HFFc6 (cell line): ENCODE measurements at places on chromosomes 3 and 15. TPM values are rescaled to one million over a fixed set of nuclear protein-coding genes. Genes with fewer than 3 reads are reported as not detected.

DNA sequence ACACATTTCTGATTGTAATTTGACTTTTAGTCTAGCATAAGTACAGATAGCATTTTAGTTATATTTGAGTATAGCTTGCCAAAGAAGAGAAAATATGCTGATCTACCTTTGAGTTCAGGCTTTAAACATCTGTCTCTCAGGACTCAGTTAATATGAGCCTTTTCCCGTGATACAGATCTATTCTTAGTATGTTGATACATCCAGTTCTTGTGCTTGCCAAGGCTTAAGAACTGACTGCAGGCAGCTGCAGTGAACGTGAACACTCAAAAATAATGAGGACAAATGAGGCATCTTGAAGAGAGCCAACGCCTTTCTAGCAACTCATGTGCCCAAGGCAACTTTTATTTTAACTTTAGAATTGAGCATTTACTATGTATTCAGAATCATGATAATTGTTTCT lies 325.5 kb downstream of the SI start:
- H3K27ac ChIP-seq, result no peak overlapping the region
- H3K36me3 ChIP-seq, result no peaks in the 10 kb centered on the region
- H3K4me1 ChIP-seq, result no peaks in the 10 kb centered on the region
- no peak for DNase-seq
- no peaks in the 10 kb centered on the region for H3K27me3 ChIP-seq

- no peak overlapping the region for H3K4me3 ChIP-seq
- H3K27me3 ChIP-seq, result peaks cover 1% of the 10 kb centered on the region
- H3K27ac ChIP-seq, result no peak overlapping the region
Observed at GRCh38 chr3:128874481-128875180, 4.8 kb upstream of the ACAD9 start.

DNA sequence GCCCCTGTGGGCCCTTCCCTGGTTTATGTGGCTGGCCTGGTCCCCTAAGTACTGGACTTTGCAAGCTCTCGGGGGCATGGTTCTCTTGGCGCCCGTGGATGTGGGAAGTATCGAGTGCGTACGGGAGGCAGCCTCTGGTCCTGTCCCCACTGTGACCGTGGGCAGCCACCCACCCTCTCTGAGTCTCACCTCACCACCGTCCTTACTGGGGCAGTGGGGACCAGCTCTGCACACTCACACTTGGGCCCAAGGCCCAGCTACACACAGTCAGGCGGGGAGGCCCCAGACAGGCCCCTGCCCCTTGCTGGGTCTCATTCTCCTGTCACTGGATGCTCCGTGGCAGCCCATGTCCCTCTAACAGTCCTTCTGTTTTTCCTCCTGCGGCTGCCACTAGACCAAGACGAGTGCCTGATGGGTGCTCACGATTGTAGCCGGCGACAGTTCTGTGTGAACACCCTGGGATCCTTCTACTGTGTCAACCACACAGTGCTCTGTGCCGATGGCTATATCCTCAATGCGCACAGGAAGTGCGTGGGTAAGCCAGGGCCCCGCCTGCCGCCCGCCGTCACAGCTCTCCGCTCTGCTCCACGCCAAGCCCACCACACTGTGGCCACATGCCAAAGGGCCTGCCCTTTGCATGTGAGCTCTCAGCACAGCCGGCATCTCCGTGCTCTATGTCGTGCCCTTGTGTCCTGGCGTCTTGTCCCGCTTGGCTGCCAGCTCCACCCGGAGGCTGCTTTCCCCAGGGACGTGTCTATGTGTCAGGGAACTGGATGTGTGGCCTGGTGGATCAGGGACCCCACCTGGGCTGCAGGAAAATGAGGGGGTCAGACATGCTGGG lies 72.7 kb downstream of the FBLN2 start:
- peaks cover 10% of the 10 kb centered on the region; the same call in 1 of the 2 replicates for H3K36me3 ChIP-seq
- H3K27me3 ChIP-seq, result peaks cover 2% of the 10 kb centered on the region
- H3K27ac ChIP-seq, result no peak overlapping the region
- no peak overlapping the region for H3K4me3 ChIP-seq
- DNase-seq, result no peak

DNA sequence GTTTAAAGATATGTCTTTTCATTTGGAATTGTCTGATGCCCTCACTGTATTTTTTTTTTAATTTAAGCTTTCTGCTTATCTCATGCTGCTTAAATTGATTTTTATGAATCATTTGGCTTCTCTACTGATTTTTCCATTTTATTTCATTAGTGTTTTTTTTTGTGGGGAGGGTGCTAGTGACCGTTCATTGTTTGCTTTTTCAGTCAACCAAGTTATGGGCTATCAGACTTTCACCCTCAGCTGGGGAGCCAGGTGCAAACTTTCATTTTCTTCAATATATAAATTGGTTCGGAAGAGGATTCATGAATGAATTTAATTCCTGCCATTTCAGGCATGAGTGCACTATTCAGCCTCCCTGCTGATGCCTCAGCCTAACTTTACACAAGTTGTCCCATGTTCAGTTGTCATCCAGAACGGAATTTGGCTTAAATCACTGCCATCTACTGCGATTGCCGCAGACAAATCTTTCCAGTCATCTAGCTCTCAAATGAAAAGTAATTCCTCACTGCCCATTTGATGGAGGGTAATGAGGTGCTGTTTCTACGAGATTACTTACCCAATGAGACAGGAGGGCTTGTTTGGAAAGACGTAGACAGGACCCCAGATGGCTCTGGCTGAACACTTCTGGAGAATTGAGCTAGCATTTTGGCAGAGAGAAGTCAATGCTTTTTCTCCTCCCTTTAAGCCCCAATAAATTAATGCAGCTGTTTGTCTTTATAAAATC lies 89.9 kb upstream of the RORA start:
- H3K27me3 ChIP-seq, result no peaks in the 10 kb centered on the region; the same call in none of the 2 replicates
- H3K36me3 ChIP-seq, result peaks cover 5% of the 10 kb centered on the region
- H3K4me3 ChIP-seq, result no peak overlapping the region
- no peak for DNase-seq

GRCh38 chr15:91652610-91653207 lies 200.8 kb upstream of the SLCO3A1 start:
- H3K27me3 ChIP-seq, result peaks cover 1% of the 10 kb centered on the region; the same call in 1 of the 2 replicates
- H3K4me3 ChIP-seq, result no peak overlapping the region
- no peak for DNase-seq
- H3K4me1 ChIP-seq, result no peaks in the 10 kb centered on the region
- no peak overlapping the region for H3K27ac ChIP-seq
- no peaks in the 10 kb centered on the region for H3K36me3 ChIP-seq

DNA sequence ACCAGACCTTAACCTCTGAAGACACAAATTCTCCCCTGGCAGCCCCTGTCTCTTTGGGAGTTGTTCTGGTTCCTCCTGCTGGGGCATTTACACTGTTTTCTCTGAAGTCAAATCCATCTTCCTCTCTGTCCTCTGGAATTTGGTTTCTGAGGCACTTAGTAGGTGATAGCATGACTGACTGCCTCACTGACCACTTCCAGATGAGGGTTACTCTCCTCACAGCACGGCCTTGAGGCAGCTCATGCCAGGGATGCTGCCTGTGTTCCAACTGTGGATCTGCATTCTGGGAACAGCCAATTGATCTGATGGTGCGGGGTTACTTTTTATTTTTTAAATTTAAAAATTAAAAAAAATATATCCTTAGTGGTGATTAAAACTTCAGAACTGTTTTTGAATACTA lies 140.9 kb upstream of the ROPN1 start:
- no peaks in the 10 kb centered on the region for H3K36me3 ChIP-seq
- no peaks in the 10 kb centered on the region; the same call in 1 of the 2 replicates for H3K4me1 ChIP-seq
- no peak for DNase-seq
- no peak overlapping the region for H3K27ac ChIP-seq

GRCh38 chr15:94070356-94071295 lies 160.7 kb upstream of the MCTP2 start:
- DNase-seq, result peak; percentile 41
- H3K4me3 ChIP-seq, result peak overlapping the region; percentile 87
- peaks cover 12% of the 10 kb centered on the region for H3K36me3 ChIP-seq
- H3K27me3 ChIP-seq, result peaks cover 6% of the 10 kb centered on the region; the same call in 1 of the 2 replicates
- peak overlapping the region; percentile 88 for H3K27ac ChIP-seq

- peaks cover 21% of the 10 kb centered on the region for H3K4me1 ChIP-seq
- DNase-seq, result no peak
- no peaks in the 10 kb centered on the region for H3K36me3 ChIP-seq
- peaks cover 2% of the 10 kb centered on the region; the same call in 1 of the 2 replicates for H3K27me3 ChIP-seq
- no peak overlapping the region for H3K27ac ChIP-seq
- H3K4me3 ChIP-seq, result no peak overlapping the region
Observed at GRCh38 chr15:68655686-68656437, 77.1 kb downstream of the CORO2B start.

DNA sequence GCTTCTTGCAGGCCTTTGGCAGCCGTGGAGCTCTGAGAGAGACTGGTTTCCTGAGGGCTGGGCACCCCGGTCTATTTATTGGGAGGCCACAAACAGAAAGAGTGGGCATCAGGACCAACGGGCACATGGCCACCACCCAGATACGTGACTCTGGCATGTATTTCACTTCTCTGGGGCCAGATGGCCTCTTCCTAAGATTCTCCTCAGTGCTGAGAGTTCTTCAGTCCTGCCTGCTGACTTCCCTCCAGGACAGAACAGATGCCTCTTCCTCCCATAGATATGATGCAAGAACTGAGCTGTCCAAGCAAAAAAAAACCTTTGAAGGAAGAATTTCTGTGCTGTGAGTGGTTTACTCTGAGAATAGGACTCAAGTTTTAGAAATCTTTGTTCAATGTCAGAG lies 107.7 kb downstream of the IGF2BP2 start:
- DNase-seq, result peak; percentile 68
- peak overlapping the region; percentile 58 for H3K4me3 ChIP-seq
- H3K36me3 ChIP-seq, result peaks cover 19% of the 10 kb centered on the region
- H3K4me1 ChIP-seq, result peaks cover 85% of the 10 kb centered on the region
- no peaks in the 10 kb centered on the region; the same call in 1 of the 2 replicates for H3K27me3 ChIP-seq

DNA sequence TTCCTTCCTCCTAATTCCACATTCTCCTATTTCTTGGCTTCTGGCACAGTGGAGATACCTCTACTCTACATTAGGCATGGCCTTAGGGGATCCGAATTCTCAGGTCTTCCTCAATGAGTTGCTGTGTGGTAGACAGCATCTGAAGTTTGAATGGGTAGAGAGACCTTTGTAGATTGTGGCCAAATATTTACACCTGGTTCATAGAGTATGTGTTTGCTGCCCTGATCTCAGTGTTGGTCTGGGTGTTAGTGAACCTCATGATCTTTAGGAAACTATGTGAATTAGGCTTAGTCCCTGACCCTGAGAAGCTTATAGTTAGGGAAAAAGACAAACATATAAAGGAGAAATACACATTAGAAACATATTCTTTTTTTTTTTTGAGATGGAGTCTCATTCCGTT lies 75.8 kb downstream of the LPP start:
- H3K4me1 ChIP-seq, result peaks cover 52% of the 10 kb centered on the region
- H3K36me3 ChIP-seq, result peaks cover 47% of the 10 kb centered on the region
- H3K4me3 ChIP-seq, result no peak overlapping the region
- H3K27ac ChIP-seq, result no peak overlapping the region
- no peak for DNase-seq

- DNase-seq, result no peak
- peaks cover 1% of the 10 kb centered on the region; the same call in 1 of the 2 replicates for H3K27me3 ChIP-seq
- no peak overlapping the region for H3K27ac ChIP-seq
- peaks cover 31% of the 10 kb centered on the region for H3K4me1 ChIP-seq
Observed at GRCh38 chr3:100893108-100893507, 100.1 kb downstream of the ABI3BP start.

DNA sequence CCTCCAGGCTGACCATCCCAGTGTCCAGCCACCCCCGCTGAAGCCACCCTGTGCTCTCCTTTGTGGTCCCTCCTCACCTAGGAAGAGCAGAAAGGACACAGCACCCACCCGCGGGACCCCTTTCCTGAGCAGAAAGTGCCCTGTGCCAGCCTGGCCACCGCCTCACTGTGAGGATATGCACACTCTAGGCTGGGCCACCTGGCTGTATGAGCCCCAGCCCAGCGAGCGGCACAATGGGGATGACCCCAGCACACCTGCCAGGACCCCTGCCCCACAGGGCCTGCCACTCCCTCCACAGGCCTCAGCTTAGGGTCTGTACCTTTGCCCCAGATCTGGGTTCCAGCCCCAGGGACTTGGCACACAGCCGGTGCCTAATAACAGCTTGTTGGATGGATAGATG lies 47.9 kb upstream of the FURIN start:
- H3K36me3 ChIP-seq, result no peaks in the 10 kb centered on the region
- H3K27me3 ChIP-seq, result peaks cover 22% of the 10 kb centered on the region; the same call in 1 of the 2 replicates
- H3K4me3 ChIP-seq, result no peak overlapping the region

DNA sequence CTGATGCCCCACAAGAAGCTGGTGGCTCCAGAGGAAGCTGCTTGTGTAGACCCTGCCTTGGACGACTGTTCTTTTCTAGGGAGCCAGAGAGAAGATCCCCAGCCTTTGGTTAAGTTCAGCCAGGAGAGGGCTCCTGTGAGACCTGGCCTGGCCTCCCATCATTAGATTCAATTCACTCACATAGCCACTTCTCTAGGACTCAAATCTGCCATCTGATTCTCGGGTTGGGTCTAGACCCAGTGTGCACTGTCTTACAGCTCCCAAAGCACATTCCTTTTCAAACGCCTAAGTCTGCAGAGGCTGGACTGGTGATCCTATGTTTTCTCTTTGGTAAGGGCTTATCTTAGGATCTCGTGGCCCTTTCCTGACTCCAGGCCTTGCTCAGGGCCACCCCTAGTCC lies 81.7 kb upstream of the NPHP3 start:
- no peak overlapping the region; the same call in 1 of the 2 replicates for H3K4me3 ChIP-seq
- no peak for DNase-seq
- no peaks in the 10 kb centered on the region for H3K36me3 ChIP-seq
- H3K27ac ChIP-seq, result peak overlapping the region; percentile 4; the same call in 1 of the 2 replicates
- H3K27me3 ChIP-seq, result no peaks in the 10 kb centered on the region

- no peak overlapping the region for H3K27ac ChIP-seq
- H3K27me3 ChIP-seq, result peaks cover 2% of the 10 kb centered on the region; the same call in 1 of the 2 replicates
- H3K4me3 ChIP-seq, result no peak overlapping the region
- peaks cover 9% of the 10 kb centered on the region for H3K36me3 ChIP-seq
Observed at GRCh38 chr15:100457201-100457600, 71.5 kb downstream of the CERS3 start.

DNA sequence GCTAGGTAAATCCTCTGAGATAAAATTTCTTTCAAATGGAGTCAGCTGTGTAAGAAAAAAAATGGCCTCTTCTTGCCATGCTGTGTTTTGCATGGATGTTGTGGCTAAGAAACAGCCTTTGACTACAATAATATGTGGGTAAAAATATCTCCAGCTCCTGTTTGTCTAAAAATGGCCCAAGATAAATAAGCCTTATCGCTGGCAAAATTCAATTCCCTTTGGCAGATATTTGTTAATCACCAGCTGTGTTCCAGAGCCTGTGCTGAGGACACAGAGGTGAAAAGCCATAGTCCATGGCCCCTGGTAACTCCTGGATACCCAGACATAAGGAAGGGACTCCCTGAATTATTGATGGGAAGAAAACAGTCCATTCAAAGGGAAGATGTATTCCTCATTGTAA lies 15.3 kb upstream of the RAMAC start:
- H3K4me3 ChIP-seq, result no peak overlapping the region
- H3K4me1 ChIP-seq, result peaks cover 6% of the 10 kb centered on the region; the same call in 1 of the 2 replicates
- H3K27me3 ChIP-seq, result peaks cover 6% of the 10 kb centered on the region

- peaks cover 14% of the 10 kb centered on the region for H3K36me3 ChIP-seq
- H3K4me1 ChIP-seq, result peaks cover 39% of the 10 kb centered on the region
- DNase-seq, result no peak
- H3K4me3 ChIP-seq, result no peak overlapping the region
- H3K27me3 ChIP-seq, result peaks cover 3% of the 10 kb centered on the region
- no peak overlapping the region for H3K27ac ChIP-seq
Observed at GRCh38 chr15:90588427-90588826, 58.7 kb downstream of the CRTC3 start.

- H3K36me3 ChIP-seq, result no peaks in the 10 kb centered on the region
- no peaks in the 10 kb centered on the region; the same call in 1 of the 2 replicates for H3K27me3 ChIP-seq
- DNase-seq, result no peak
Observed at GRCh38 chr3:138888560-138888959, 53.8 kb upstream of the PIK3CB start.

SAMD7 gene
- total RNA-seq, result not detected in 3 replicates

OIP5 gene
- total RNA-seq, result 3.1 to 9.2 TPM (median 7.1 TPM) in 3 replicates

SCG5 gene
- 3.5 to 5.7 TPM (median 3.8 TPM) in 3 replicates for total RNA-seq

RASL12 gene
- total RNA-seq, result not detected in 2 replicates

CCK gene
- total RNA-seq, result not detected in 3 replicates

GALNT15 gene
- 6.2 to 7.4 TPM (median 6.3 TPM) in 3 replicates for total RNA-seq
